ENCODE measurements at places on chromosomes 11 and 22. TPM values are rescaled to one million over a fixed set of nuclear protein-coding genes. Genes with fewer than 3 reads are reported as not detected.
A peak's percentile ranks its signal among the peaks of the same experiment; 100 is the strongest.

- no peak for DNase-seq
- no peak overlapping the region for H3K4me3 ChIP-seq
- no peaks in the 10 kb centered on the region for H3K27me3 ChIP-seq
Measured at GRCh38 chr11:2222451-2222850, 47.9 kb downstream of the ASCL2 start.

DNA sequence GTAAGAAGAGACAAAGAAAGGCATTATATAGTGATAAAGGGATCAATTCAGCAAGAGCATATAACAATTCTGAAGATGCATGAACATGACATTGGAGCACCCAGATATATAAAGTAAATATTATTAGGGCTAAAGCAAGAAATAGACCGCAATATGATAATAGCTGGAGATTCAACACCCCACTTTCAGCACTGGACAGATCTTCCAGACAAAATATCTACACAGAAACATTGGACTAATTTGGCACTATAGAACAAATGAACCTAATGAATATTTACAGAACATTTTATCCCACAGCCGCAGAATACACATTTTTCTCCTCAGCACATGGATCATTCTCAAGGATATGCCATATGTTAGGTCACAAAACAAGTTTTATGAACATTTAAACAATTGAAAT is 633.1 kb downstream of the JRKL start:
- no peaks in the 10 kb centered on the region for H3K36me3 ChIP-seq
- H3K4me3 ChIP-seq = no peak overlapping the region
- H3K4me1 ChIP-seq = no peaks in the 10 kb centered on the region
- no peak overlapping the region for H3K27ac ChIP-seq
- DNase-seq = no peak

GRCh38 chr22:20229916-20230775 is 38.0 kb downstream of the RTN4R start:
- H3K36me3 ChIP-seq = no peaks in the 10 kb centered on the region
- no peak for DNase-seq
- no peak overlapping the region for H3K4me3 ChIP-seq
- H3K27ac ChIP-seq = no peak overlapping the region
- no peaks in the 10 kb centered on the region for H3K27me3 ChIP-seq

GRCh38 chr22:48456449-48456848 is 1371.2 kb downstream of the BRD1 start:
- no peak overlapping the region for H3K27ac ChIP-seq
- DNase-seq = no peak
- no peaks in the 10 kb centered on the region for H3K4me1 ChIP-seq
- no peaks in the 10 kb centered on the region for H3K36me3 ChIP-seq
- no peak overlapping the region for H3K4me3 ChIP-seq

DNA sequence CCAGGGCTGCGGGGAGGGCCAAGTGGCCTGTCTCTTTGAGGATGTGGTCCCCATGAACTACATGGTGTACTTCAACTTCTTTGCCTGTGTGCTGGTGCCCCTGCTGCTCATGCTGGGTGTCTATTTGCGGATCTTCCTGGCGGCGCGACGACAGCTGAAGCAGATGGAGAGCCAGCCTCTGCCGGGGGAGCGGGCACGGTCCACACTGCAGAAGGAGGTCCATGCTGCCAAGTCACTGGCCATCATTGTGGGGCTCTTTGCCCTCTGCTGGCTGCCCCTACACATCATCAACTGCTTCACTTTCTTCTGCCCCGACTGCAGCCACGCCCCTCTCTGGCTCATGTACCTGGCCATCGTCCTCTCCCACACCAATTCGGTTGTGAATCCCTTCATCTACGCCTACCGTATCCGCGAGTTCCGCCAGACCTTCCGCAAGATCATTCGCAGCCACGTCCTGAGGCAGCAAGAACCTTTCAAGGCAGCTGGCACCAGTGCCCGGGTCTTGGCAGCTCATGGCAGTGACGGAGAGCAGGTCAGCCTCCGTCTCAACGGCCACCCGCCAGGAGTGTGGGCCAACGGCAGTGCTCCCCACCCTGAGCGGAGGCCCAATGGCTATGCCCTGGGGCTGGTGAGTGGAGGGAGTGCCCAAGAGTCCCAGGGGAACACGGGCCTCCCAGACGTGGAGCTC is 13.5 kb downstream of the ADORA2A start:
- H3K27ac ChIP-seq = no peak overlapping the region
- no peak for DNase-seq

DNA sequence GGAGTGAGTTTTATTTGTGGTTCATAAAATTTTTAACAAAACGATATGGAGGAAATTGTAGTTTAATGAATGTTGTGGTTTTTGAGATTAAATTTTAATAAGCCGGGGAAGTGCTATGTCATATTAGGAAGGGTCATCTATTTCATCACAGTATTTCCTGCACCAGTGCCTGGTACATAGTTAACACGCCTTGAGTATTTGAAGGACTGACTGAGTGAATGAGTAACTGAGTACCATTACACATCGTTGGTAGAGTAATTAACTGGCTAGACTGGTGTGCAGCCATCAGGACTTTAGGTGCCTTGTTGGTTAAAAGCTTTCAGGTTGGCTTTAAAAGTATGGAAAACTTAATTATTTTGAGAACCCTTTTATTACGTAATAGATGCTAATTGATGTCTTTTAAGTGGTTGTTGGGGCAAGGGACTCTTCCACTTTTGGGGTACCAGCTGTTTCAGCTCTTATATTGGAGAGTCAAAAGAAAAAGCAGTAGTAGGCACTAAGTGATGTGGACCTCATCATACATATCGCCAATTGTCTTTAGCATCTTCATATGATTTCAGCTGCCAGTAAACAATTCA is 101.8 kb downstream of the DDX10 start:
- no peak overlapping the region for H3K27ac ChIP-seq
- no peaks in the 10 kb centered on the region for H3K36me3 ChIP-seq
- H3K4me1 ChIP-seq = no peaks in the 10 kb centered on the region
- no peak overlapping the region for H3K4me3 ChIP-seq

DNA sequence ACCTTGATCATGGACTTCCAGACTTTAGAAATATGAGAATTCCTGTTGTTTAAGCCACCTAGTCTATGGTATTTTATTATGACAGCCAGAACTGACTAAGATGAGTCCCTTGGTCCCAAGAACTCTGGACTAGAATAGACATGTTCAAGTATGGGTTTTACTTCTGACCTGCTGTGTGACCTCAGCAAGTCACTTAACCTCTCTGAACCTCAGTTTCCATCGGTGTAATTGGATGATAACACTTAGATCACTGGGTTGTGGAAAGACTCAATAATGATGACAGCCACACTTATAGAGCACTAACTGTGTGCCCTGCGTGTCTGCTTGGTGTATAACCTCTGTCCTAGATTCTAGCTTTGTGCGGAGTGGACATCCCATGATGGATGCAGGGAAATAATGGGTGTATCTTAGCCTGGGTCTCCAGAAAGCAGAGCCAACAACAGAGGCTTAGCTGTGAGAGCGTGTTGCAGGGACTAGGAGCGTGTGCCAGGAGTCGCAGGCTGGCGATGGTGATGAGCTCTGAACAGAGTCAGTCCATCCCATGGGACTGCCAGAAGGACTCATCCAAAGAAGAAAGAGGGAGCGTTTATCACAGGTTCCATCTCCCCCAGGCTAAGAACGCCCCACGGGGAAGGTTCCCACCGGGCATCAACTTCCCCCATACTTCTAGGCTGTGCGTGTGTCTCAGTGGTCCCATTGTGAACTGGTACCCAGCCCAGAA is 93.2 kb upstream of the TP53I11 start:
- no peaks in the 10 kb centered on the region for H3K27me3 ChIP-seq
- no peak for DNase-seq
- H3K27ac ChIP-seq = no peak overlapping the region
- H3K4me3 ChIP-seq = no peak overlapping the region
- no peaks in the 10 kb centered on the region for H3K4me1 ChIP-seq

- H3K27me3 ChIP-seq = peaks cover 26% of the 10 kb centered on the region
- peak within 1 kb of the TSS; percentile 94 for H3K27ac ChIP-seq
- no peaks in the 10 kb centered on the region for H3K36me3 ChIP-seq
- peak; percentile 77 for DNase-seq
Measured at GRCh38 chr11:2928605-2929530, at the start of gene PHLDA2. Gene PHLDA2, minus strand, starts transcription at chr11:2929420. Its CDS starts 56 bp downstream, at chr11:2929364.

GRCh38 chr11:16591157-16591556 is 147.3 kb upstream of the C11orf58 start:
- H3K36me3 ChIP-seq = no peaks in the 10 kb centered on the region
- no peaks in the 10 kb centered on the region for H3K27me3 ChIP-seq
- no peak for DNase-seq
- H3K27ac ChIP-seq = no peak overlapping the region
- H3K4me1 ChIP-seq = no peaks in the 10 kb centered on the region
- no peak overlapping the region for H3K4me3 ChIP-seq

DNA sequence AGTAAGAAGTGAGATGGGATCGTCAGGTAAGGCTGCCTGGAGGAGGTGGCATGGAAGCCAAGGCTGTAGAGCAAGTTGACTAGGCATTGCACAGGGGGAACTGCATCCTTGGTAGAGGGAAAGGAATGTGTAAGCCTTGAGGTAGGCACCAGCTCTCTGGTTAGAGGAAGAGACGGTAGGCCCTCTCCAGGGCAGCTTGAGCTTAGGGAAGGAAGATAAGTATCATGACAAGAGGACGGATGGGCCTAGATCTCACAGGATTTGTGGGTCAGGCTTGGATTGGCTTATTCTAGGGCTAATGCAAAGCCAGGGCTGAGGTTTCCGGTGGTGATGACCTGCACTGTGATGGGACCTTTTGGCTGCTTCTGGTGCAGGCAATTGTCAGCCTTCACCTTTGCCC is 1035.8 kb downstream of the TBC1D22A start:
- H3K27me3 ChIP-seq = no peaks in the 10 kb centered on the region
- H3K36me3 ChIP-seq = no peaks in the 10 kb centered on the region
- no peak overlapping the region for H3K4me3 ChIP-seq
- no peak overlapping the region for H3K27ac ChIP-seq
- H3K4me1 ChIP-seq = no peaks in the 10 kb centered on the region

GRCh38 chr11:45060707-45061106 is 85.7 kb upstream of the PRDM11 start:
- no peak for DNase-seq
- no peaks in the 10 kb centered on the region for H3K4me1 ChIP-seq
- no peaks in the 10 kb centered on the region for H3K36me3 ChIP-seq

DNA sequence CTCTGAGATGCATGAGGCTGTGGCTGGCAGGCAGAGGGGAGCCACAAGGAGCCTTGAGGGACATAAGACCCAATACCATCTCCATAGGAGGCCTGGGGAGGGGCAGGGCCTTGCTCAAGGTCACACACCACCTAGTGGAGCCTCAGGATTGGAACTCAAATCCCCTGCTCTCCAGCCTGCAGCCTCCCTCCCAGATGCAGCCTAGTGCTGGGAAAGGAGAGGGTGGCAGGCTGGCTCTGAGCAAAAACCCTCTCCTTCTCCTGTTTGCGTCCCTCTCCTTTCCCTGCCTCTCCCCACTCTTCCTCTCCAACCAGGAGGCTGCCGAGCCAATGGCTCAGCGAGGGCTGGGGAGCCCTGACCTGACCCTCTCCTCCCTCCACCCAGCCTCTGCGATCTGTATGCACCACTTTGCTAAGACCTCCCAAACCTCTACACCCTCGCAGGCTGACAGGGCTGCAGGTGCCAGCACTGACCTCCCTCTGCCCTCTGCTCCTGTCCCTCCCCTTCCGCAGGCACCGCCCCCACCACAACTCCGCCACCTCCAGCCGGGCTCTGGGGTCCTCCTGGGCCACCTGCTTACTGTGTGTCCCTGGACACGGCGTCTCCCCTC is 14.7 kb downstream of the IGLL1 start:
- no peaks in the 10 kb centered on the region for H3K36me3 ChIP-seq
- H3K4me3 ChIP-seq = peak overlapping the region; percentile 62
- H3K27ac ChIP-seq = no peak overlapping the region
- peak; percentile 26 for DNase-seq
- peaks cover 9% of the 10 kb centered on the region for H3K4me1 ChIP-seq

GRCh38 chr11:134691985-134692384 is 279.9 kb upstream of the B3GAT1 start:
- H3K27me3 ChIP-seq = peaks cover 10% of the 10 kb centered on the region
- DNase-seq = no peak
- H3K27ac ChIP-seq = no peak overlapping the region

- no peaks in the 10 kb centered on the region for H3K27me3 ChIP-seq
- peak overlapping the region; percentile 83 for H3K27ac ChIP-seq
- H3K36me3 ChIP-seq = no peaks in the 10 kb centered on the region
- no peak overlapping the region for H3K4me3 ChIP-seq
- H3K4me1 ChIP-seq = peaks cover 20% of the 10 kb centered on the region
Measured at GRCh38 chr11:44760477-44760872, 33.7 kb downstream of the TSPAN18 start.

DNA sequence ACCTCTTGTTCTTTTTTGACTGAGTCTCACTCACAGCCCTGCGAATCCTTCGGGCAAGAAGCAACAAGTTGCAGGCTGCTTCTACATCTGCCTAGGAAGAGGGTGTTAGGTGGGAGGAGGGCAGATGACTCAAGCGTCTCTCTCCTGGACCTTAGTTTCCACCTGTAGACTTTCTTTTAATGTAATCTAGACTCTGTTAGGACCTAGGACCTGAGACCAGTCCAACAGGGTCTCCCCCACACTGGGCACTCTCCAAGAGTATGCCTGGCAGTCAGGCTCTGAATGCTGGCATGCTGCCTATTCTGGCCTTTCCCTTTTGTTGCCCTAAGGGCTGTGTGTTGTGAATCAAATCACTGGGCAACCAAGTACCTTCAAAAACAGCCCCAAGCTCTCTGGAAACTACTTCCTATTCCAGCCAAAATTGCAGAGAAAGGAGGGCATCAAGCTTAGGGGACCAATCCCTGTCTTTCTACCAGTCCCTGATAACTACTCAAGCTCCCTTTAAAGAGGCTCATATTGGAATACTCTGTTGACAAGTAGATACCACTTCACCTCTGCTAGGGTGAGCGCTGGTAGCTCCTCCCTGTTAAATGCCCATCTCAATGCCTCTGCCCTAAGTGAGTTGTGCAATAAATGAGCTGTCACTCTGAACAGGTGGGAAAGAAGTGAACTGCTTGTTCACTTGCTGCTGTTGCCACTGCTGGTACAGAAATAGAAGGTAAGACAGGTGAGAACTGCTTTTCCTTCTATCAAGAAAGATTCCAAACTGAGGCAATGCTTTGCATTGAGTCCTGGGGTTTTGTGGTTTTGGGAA is at the start of gene BBOX1:
Gene BBOX1, plus strand, starts transcription at position 514 of the 814 bp plus-strand sequence. CDS start 14,616 bp downstream, outside the sequence.
- no peaks in the 10 kb centered on the region for H3K4me1 ChIP-seq
- no peaks in the 10 kb centered on the region for H3K27me3 ChIP-seq
- H3K4me3 ChIP-seq = no peak within 1 kb of the TSS
- no peak within 1 kb of the TSS for H3K27ac ChIP-seq
- DNase-seq = no peak

- no peaks in the 10 kb centered on the region for H3K4me1 ChIP-seq
- DNase-seq = no peak
- H3K4me3 ChIP-seq = no peak overlapping the region
- H3K36me3 ChIP-seq = no peaks in the 10 kb centered on the region
Measured at GRCh38 chr11:98895936-98896335, 124.8 kb upstream of the CNTN5 start.

GRCh38 chr11:66541892-66542291 is 4.0 kb downstream of the ZDHHC24 start:
- H3K27ac ChIP-seq = no peak overlapping the region
- no peak for DNase-seq
- H3K4me1 ChIP-seq = peaks cover 10% of the 10 kb centered on the region
- H3K36me3 ChIP-seq = no peaks in the 10 kb centered on the region
- H3K27me3 ChIP-seq = no peaks in the 10 kb centered on the region

The DDX10 gene
- total RNA-seq = 13.9 TPM

The GAL3ST1 gene
- 13.0 TPM for total RNA-seq

The MYBPC3 gene
- 0.68 TPM for total RNA-seq

The ADM2 gene
- total RNA-seq = 4.1 TPM

The FERMT3 gene
- 1.6 TPM for total RNA-seq

The CHRNA10 gene
- total RNA-seq = not detected

The A4GALT gene
- 4.4 TPM for total RNA-seq

The TESMIN gene
- 1.5 TPM for total RNA-seq

The RAB38 gene
- total RNA-seq = 13.8 TPM

The F2 gene
- 79.7 TPM for total RNA-seq
